Activated naive CD4-positive, alpha-beta T cell treated with anti-CD3 and anti-CD28 coated beads for 36 hours (primary cell): ENCODE measurements at places on chromosomes 5 and 9.

DNA sequence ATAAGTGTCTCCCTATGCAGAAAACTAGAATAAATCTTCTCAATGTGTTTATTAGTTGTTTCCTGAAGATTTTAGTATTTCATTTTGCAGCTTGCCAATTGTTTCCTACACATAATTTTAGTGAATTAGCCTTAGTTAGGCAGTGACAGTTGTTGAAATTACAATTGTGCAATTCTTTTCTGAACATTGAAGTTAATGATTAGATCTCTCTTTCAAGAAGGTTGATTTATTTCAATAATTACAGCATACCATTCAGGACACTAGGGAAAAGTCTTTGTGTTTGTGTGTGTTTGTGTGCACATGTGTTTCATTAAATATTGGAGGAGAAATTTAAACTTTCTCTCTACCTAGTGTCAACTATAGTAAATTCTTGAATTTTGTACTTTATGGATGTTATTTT, 199.6 kb upstream of the MPDZ start:
- DNase-seq, result no peak

GRCh38 chr5:111551161-111551560, 38.8 kb upstream of the STARD4 start:
- DNase-seq, result no peak

DNA sequence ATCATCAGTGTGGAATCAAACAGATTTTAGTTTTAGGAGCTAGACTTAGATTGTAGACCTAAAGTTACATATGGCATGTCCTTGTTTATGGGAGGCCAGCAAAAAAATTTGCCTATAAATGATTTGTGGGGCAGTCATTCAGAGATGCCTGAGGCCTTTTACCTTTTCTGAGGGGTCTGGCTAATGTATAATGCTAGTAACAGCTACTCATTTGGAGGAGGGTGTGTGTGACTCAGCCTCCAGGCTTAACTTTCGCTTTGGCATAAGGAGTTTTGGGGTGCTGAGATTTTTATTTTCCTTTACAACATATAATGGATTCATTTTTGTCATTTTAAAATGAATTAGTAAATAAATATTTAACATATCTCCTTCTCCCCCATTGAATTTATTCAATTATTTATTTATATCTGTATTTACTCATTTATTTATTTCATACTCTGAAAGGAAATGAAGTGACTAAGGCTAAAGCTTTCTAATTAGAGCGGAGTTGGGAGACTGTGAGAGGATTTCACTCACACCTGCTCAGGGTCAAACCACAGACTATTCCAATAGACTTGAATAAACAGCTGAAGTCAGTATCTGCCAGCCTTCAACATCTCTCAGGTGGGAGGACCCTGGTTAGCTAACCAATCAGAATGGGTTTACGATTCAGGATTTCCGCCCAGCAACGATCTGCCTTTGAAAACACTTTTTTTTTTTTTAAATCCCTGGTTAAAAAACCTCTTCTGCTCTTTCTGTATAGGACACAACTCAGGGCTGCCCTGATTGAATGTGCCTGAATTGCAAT, 487.5 kb upstream of the SGCD start:
- no peak for DNase-seq

DNA sequence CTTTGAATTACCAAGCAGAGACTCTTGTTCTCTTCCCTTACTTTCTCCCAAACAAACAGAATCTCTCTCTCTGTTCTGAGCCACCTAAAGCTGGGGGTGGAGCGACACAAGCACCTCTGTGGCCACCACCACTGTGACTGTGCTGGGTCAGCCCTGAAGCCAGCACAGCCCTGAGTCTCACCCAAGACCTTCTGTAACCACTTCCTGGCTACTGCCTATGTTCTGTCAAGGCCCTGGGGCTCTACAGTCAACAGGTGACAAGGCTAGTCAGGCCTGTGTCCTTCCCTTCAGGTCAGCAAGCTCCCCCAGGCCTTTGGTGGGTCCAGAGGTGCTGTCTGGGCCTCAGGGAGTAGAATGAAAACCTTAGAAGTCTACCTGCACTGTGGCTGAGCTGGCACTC, 26.1 kb upstream of the SLC28A3 start:
- DNase-seq, result no peak

DNA sequence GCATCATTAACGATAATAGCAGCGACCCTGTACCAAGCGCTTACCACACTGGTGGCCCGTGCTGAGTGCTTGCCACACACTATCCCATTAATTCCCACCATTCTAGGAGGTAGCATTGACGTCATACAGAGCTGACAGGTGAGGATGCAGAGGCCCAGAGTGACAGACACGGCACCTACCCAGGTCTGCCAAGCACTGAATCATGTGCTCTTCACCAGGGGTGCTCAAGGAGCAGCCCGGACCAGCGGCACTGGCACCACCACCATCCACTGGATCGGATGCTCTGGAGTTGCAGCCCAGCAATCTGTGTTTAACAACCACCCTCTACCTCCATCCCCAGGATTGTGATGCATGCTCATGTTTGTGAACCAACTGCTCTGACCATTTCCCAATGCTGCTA, 3.4 kb downstream of the TNIP1 start:
- DNase-seq, result no peak

GRCh38 chr9:131525643-131526565, 5.2 kb downstream of the UCK1 start:
- no peak for DNase-seq

- DNase-seq, result no peak
Measured at GRCh38 chr5:140796718-140797095, 2.1 kb downstream of the PCDHA2 start.

DNA sequence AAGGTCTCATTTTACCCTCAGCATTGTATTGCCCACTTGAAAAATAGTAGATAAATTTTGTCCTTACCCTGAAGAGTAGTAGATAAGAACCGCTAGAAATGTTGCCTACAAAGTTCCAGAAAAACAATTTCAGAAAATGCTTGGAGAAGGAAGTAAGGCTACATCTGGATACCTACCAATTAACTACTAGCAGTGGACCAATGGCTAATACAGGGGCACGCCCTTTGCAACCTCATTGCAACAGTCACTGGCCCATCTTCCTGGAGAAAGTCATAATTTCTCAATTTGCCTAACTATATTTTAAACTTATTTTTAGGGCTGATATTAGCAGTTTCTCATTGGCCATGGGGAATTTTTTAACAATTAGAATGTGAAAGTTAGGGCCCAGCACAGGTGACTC, 326.7 kb upstream of the RFX3 start:
- DNase-seq, result no peak
